ENCODE measurements at places on chromosomes 7 and 10.

- DNase-seq = no peak
Measured at GRCh38 chr7:32496052-32496813, 944 bp downstream of the AVL9 start.

- DNase-seq = no peak
Measured at GRCh38 chr7:51785171-51785570, 468.6 kb upstream of the COBL start.

- no peak for DNase-seq
Measured at GRCh38 chr10:59896191-59896590, 10.2 kb downstream of the CCDC6 start.

GRCh38 chr7:38306914-38307313 lies 33.5 kb upstream of the TARP start:
- DNase-seq = no peak

GRCh38 chr10:128883231-128884032 lies 583.6 kb upstream of the MGMT start:
- no peak for DNase-seq

- no peak for DNase-seq
Measured at GRCh38 chr10:116026725-116027124, 246.3 kb downstream of the GFRA1 start.

- DNase-seq = no peak
Measured at GRCh38 chr7:51456-52068, 140.8 kb upstream of the FAM20C start.

DNA sequence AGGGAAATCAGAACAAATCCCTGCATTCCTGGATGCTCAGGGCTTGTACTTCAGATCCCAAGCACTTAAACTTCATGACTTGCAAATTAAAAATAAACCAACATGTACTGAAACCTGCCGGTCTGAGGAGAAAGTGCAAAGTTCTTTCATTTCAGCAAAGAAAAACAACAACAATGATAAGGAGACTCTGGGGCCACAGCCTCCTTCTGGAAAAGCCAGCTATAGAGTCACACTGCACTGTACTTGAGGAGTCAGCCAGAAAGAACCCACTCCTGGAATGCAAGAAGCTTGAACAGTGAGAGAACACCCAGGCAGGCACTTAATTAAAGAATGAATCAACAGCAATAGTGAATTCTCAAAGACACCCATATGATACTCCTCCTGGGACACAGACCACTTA lies 49.7 kb upstream of the TM9SF3 start:
- DNase-seq = no peak

- no peak for DNase-seq
Measured at GRCh38 chr7:38318241-38318640, 44.8 kb upstream of the TARP start.

DNA sequence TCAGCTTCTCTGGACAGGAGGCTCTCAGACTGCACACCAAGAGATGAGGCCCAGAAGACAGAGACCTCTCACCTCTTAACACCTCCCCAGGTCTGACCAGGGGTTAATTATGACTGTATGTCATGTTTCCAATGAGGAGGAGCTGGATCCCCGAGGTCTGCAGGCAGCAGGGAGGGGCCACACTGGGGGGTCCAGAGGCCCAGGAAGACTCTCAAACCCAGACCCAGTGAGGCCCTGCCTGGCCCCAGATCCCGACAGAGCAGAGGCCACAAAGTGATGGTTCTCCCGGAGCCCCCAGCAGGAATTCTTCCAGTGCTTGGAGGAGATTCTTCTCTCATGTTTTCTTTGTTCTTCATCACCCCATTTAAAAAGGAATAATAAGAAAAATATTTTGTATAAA lies 28.8 kb downstream of the PTPRN2 start:
- DNase-seq = no peak

- no peak for DNase-seq
Measured at GRCh38 chr7:7989616-7990440, 21.2 kb downstream of the GLCCI1 start.

DNA sequence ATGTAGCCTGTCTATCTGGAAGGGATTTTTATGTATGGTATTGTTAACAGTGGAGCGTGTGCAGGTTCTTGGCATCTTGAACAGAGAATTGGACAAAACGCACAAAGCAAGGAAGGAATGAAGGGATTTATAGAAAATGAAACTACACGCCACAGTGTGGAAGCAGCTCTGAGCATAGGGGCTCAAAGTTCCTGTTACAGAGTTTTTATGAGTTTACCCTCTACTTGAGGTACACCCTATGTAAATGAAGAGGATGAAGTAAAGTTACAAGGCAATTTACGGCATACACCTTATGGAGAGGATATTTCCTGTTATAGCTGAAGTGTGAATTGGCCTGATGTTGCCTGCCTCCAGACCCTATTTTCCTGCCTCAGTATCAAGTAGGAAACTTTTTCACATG lies 33.3 kb downstream of the FANK1 start:
- no peak for DNase-seq

- no peak for DNase-seq
Measured at GRCh38 chr10:24973163-24973562, 20.8 kb upstream of the PRTFDC1 start.

DNA sequence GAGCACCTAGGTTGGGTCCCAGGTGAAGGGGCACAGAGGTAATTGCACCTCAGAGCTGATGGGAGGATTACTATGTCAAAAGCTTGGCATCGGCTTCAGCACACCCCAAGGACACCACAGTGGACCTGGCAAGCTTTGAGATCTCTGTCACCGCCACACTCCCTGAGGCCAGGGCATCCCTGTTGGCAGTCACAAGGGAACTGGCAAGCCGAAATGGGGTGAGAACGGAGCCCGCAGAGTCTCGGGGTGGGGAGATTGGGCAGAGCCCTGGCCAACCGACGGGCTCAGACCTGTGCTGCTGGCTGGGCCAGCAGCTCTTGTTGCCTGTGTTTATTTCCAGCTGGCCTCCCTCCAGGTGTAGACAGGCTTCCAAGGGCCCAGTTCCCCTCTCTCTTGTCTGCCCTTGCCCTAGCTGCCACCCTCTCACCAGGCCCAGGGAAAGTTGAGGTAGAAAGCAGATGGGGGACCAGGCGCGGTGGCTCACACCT lies 2.5 kb downstream of the HSPB1 start:
- no peak for DNase-seq

GRCh38 chr10:74190494-74190893 lies 39.5 kb downstream of the ADK start:
- DNase-seq = peak; percentile 45

DNA sequence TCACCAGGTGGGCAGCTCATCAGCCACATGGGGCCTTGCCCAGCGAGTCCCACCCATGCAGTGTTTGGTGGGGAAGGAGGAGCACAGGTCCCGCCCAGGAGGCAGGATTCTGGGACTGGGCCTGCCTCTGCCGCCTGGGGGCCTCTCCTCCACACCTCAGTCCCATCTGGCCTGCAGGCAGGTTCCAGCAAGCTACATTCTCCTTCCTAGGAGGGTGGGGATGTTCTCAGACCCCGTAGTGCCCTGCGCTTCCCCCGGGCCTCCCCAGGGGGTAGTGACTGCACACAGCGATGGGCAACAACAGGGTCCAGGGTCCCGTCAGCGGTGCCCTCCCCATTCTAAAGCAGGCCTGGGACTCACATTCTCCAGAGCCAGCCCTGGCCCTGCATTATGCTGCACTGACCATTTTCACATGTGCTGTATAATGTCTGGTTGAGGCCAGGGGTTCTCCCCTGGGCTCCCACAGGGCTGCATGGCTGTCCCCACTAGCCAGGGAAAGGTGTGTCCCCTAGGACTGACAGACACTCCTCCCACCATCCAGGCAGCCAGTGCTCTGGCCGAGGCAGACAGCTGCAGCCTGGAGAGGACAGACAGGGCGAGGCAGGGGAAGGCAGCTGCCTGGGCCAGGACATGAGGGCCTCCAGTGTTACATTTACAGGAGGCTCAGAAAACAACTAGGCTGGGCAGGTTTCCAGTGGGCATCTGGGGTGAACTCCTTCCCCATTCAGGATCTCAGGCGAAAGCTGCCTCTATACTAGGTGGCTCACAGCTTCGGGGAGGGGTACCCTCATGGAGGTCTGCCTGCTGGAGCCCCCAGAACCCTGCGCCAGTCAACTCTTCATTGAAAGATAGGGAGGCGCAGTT lies 9.3 kb downstream of the RASGEF1A start:
- no peak for DNase-seq

- DNase-seq = no peak
Measured at GRCh38 chr7:151924508-151924907, 31.7 kb upstream of the GALNTL5 start.

DNA sequence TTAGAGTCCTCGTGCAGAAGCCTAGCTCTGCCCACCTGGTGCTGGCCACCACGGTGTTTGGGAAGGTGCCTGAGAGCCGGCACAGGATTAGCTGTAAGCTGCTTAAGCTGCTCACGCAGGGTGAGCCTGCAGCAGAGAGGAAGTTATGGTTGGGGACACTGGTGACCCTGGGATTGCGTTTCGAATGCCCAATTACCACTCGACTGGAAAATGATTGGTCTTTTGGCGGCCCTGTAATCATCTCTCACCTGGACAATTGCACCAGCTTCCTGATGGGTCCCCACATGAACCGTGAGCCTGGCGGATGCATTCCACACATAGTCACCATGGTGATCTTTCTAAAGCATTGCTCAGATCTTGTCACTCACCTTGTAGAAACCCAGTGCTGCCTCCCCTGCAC lies 442.3 kb upstream of the ZMIZ1 start:
- no peak for DNase-seq

DNA sequence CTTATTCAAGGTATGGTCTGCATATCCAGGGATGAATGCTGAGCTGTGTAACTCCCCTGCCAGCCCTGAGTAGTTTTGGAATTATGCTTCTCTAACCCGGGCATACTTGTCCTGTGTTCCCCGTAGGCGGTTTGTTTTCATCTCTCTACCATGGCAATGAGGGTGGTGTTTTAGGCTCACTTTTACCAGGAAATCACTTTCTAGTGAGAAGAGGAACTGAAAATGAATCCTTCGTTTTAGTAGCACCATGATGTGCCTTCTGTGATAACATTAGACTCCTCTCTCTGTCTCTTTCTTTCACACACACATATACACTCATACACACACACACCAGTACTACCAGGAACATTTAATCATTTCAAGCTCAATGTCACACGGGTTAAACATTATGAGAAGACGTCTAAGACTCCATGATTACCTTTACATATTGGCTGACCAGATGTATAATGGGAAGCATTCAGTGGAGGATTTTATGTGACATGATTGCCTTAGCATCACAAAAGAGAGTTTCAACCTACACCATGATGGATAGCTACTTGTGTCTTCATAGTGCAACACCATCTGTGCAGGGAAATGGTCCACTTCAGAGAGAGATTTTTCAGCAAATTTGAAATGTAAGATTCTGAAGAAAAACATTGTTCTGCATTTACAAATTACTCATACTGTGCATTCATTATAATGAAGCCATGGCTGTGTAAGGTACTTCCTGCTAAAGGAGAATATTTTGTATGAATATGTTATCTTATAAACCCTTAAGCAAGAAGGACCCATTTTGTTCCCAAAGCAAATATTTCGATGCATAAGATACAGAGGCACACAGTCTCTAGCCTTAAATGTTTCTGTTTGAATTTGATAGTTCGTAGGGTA lies 31.0 kb upstream of the PFKP start:
- no peak for DNase-seq

GRCh38 chr10:20858292-20859124 lies 38.6 kb downstream of the NEBL start:
- DNase-seq = peak; percentile 5

DNA sequence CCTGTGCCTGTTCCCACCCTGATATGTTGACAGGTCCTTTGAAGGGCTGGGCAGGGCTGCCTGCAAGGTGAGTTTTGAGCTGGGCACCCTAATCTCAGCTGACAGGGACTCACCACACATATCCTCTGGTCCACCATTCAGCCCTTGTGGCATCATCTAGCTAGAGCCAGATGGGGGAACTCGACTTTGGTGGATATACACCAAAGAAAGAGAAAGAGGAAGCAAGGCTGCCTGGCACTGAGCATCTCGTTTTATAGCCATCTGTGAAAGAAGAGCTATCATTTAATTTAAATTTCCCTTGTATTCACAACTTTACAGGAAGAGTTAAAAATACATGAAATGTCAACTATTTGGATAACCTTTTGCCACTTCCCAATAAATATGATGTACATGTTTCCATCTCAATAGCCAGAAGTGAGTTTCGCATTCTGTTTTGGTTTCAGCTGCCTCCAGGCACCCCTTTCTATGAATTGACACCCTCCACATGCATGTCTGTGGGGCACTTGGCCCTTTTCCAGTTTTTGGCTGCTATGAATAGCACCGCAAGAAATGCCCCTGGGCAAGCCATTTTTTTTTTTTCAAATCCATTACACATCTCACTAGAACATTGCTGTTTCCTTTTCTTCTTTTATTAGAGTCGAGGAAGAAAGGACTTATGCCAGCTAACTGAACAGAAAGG lies 22.9 kb upstream of the GRB10 start:
- peak; percentile 92 for DNase-seq

- no peak for DNase-seq
Measured at GRCh38 chr7:22256541-22257096, 100.3 kb downstream of the RAPGEF5 start.

- peak; percentile 29 for DNase-seq
Measured at GRCh38 chr7:94449151-94449725, 54.5 kb downstream of the COL1A2 start.

- DNase-seq = no peak
Measured at GRCh38 chr10:122510326-122510725, 49.0 kb downstream of the HTRA1 start.

DNA sequence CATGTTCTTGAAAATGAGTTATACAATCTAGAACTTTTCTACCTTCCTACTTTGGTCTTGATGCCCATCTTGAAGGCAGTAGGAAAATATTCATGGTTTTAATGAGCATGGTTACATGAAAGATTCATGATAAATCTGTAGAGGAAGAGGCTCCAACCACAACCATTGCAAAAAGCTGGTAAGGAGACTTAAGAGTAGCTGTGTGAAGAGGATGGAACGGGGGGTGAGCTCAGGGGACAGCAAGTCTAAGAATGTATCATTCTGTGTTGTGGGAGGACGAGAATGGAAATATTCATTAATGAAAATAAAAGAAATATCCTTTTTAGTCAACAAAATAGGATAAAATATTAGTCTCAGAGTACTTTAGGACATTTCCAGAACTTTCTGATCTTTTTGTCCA lies 81.1 kb downstream of the BMPER start:
- DNase-seq = no peak

Measured in foreskin melanocyte (primary cell).